Left lung (tissue), 14 donors: ENCODE measurements at places on chromosomes 16 and 17. TPM values are rescaled to one million over a fixed set of nuclear protein-coding genes. Genes with fewer than 3 reads are reported as not detected.

GRCh38 chr17:68441070-68441770 is 16.1 kb downstream of the WIPI1 start:
- no peaks in the 10 kb centered on the region for H3K27me3 ChIP-seq
- peaks cover 45% of the 10 kb centered on the region for H3K36me3 ChIP-seq
- peak overlapping the region; percentile 91 for H3K27ac ChIP-seq
- peaks cover 70% of the 10 kb centered on the region for H3K4me1 ChIP-seq

GRCh38 chr17:31629696-31630470 is 229.2 kb downstream of the COPRS start:
- no peak overlapping the region for H3K27ac ChIP-seq
- H3K27me3 ChIP-seq = peaks cover 3% of the 10 kb centered on the region
- DNase-seq = no peak
- H3K4me3 ChIP-seq = no peak overlapping the region
- no peaks in the 10 kb centered on the region for H3K36me3 ChIP-seq

LRRC46 gene
- 0.44 TPM for total RNA-seq

DNA sequence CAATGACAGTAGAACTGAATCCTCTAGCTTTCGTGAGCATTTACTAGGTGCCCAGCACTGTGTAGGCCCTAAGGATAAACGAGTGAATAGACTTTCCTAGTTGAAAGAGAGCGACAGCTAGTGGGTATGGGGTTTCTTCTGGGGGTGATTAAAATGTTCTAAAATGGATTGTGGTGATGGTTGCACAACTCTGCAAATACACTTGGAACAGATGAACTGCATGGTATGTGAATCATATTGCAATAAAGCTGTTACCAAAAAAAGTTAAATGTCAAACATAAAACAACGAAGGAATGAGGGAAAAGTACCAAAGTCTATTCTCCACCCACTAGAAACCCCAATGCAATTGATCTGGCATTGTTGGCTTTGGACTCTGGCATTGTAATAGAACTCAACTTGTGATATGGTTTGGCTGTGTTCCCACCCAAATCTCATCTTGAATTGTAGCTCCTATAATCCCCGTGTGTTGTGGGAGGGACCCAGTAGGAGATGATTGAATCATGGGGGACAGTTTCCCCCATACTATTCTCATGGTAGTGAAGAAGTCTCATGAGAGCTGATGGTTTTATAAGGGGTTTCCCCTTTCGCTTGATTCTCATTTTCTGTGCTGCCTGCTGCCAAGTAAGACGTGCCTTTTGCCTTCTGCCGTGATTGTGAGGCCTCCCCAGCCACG is 70.5 kb downstream of the MARF1 start:
- no peaks in the 10 kb centered on the region for H3K36me3 ChIP-seq
- peak overlapping the region; percentile 0 for H3K27ac ChIP-seq
- no peaks in the 10 kb centered on the region for H3K27me3 ChIP-seq
- peak; percentile 63 for DNase-seq

DNA sequence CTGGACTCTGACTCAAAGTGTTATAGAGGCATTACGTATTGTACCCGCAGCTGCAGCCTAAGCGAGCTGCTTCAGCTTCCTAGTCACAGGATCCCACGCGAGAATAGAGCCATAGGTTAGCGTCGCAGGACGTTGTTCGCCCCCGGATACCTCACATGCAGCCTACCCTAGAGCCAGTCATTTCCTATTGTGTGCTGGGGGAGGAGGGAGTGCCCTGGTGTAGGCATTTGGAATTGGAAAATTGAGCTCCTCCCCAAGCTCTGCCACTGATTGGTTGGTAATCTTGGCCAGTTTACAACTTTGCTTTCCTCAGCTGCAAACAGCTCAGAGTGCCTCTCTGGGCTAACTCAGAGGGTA is 530 bp downstream of the NAA60 start:
- peak overlapping the region; percentile 59 for H3K27ac ChIP-seq
- H3K27me3 ChIP-seq = no peaks in the 10 kb centered on the region
- H3K36me3 ChIP-seq = peaks cover 23% of the 10 kb centered on the region
- H3K4me1 ChIP-seq = peaks cover 22% of the 10 kb centered on the region

INCA1 gene
- total RNA-seq = 2.4 TPM

DNA sequence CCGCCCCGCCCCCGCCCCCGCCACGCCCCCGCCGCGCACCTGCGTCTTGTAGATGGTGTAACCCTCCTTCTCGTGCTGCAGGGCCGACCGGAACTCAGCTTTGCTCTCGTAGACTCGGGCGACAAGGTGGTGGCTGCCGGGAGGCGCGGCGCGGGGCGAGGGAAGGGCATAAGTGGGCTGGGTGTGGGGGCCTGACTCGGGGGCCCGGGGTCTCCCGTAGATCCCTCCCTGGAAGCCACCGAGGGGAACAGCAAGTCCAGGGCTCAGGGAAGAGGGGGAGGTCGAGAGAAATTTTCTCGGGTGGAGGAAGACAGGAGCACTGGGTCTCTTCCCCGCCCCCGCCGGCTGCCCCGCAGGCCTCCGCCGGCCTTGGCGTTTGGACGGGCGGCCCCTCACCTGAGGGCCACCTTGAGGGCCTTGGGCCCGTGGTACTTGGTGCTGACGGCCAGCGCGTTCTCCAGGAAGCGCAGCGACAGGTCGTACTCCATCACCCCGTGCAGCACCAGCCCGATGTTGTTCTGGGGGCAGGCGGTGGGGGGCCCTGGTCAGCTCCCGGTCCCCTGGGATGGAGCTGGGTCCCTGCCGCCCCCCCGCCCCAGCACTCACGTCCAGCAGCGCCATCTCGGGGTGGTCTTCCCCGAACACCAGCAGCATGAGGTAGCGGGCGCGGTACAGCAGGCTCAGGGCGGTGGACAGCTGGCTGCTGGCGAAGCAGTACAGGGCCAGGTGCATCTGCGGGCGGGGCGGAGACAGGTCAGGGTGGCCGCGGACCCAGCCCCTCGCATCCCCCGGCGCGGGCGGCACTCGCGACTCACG is 19.4 kb downstream of the CLUH start:
- no peak for DNase-seq
- H3K36me3 ChIP-seq = no peaks in the 10 kb centered on the region
- no peak overlapping the region for H3K4me3 ChIP-seq
- no peaks in the 10 kb centered on the region for H3K27me3 ChIP-seq

DNA sequence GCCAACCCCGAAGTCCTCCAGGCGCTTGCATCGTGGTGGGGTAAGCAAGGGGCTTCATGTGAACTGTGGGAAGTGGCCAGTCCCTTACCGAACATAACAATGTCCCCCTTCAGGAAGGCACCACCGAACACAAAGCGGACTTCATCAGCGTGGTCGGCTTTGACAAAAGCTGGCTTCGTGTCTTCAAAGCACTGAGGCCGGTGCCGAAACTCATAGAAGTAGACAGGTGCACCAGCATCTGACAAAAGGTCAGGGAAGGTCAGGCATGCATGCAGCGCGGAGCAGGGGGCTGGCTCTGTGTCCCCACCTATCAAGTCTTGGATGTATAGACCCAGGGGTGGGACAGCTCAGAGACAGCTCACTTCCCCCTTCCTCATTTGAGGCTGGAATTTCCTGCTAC is 16.6 kb upstream of the CES1 start:
- H3K27me3 ChIP-seq = peaks cover 32% of the 10 kb centered on the region
- no peak overlapping the region for H3K27ac ChIP-seq
- H3K4me1 ChIP-seq = no peaks in the 10 kb centered on the region
- no peaks in the 10 kb centered on the region for H3K36me3 ChIP-seq

- H3K27me3 ChIP-seq = no peaks in the 10 kb centered on the region
- no peak overlapping the region for H3K4me3 ChIP-seq
- no peaks in the 10 kb centered on the region for H3K36me3 ChIP-seq
- no peaks in the 10 kb centered on the region for H3K4me1 ChIP-seq
- H3K27ac ChIP-seq = no peak overlapping the region
- DNase-seq = peak; percentile 55
These were observed 53.1 kb downstream of the METRNL start for GRCh38 chr17:83132251-83133081.

GRCh38 chr17:33583518-33584417 is 290.7 kb upstream of the ASIC2 start:
- H3K27ac ChIP-seq = no peak overlapping the region
- no peak for DNase-seq
- H3K36me3 ChIP-seq = no peaks in the 10 kb centered on the region
- H3K27me3 ChIP-seq = no peaks in the 10 kb centered on the region
- no peaks in the 10 kb centered on the region for H3K4me1 ChIP-seq
- H3K4me3 ChIP-seq = no peak overlapping the region

DNA sequence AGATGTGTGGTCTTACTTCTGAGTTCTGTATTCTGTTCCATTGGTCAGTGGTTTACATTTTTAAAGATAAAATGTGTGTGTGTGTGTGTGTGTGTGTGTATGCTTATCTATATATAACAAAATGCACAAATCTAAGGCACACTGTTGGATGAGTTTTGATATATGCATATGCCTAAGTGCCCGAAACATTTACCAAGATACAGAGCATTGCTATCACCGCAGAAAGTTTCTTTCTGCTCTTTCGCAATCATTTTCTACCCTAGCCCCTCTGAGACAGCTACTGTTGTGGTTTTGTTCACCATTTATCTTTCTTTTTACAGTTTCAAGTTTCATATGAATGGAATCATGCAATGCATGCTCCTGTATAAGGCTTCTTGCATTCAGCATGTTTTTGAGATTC is 97.0 kb downstream of the MRTFB start:
- no peaks in the 10 kb centered on the region for H3K36me3 ChIP-seq
- H3K4me1 ChIP-seq = no peaks in the 10 kb centered on the region
- H3K27me3 ChIP-seq = no peaks in the 10 kb centered on the region
- DNase-seq = no peak

CARD14 gene
- 0.41 TPM for total RNA-seq

PRSS33 gene
- total RNA-seq = not detected

CMIP gene
- total RNA-seq = 50.8 TPM

PMP22 gene
- 165 TPM for total RNA-seq

- no peaks in the 10 kb centered on the region for H3K27me3 ChIP-seq
- no peak overlapping the region for H3K27ac ChIP-seq
- no peaks in the 10 kb centered on the region for H3K36me3 ChIP-seq
- no peak for DNase-seq
- peak overlapping the region; percentile 12 for H3K4me3 ChIP-seq
- peaks cover 22% of the 10 kb centered on the region for H3K4me1 ChIP-seq
These were observed 881 bp upstream of the LLGL1 start for GRCh38 chr17:18224387-18225120.

- no peak overlapping the region for H3K27ac ChIP-seq
- H3K4me1 ChIP-seq = no peaks in the 10 kb centered on the region
- H3K27me3 ChIP-seq = peaks cover 8% of the 10 kb centered on the region
- no peak overlapping the region for H3K4me3 ChIP-seq
These were observed 37.6 kb upstream of the DHRS7B start for GRCh38 chr17:21089145-21089544.

DNA sequence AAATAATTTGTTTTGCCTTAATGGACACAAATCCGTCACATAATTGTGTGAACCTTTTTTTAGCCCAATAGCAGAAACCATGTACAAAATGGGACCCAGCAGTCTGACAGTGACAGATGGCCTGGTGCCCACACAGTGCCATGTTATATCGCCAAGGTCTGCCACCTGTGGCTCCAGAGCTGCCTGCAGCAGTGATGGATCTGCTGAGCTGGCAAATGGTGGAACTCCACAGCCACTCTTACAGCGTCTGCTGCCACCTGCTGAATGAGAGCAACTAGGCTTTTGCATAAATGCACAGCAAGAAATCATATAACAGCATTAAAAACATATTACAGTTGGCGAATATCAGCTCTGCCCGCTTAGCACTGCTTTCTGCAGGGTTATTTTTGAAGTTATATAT is 59.4 kb downstream of the NUP93 start:
- no peak for DNase-seq
- no peak overlapping the region for H3K4me3 ChIP-seq
- no peak overlapping the region for H3K27ac ChIP-seq
- no peaks in the 10 kb centered on the region for H3K36me3 ChIP-seq
- H3K4me1 ChIP-seq = no peaks in the 10 kb centered on the region

DNA sequence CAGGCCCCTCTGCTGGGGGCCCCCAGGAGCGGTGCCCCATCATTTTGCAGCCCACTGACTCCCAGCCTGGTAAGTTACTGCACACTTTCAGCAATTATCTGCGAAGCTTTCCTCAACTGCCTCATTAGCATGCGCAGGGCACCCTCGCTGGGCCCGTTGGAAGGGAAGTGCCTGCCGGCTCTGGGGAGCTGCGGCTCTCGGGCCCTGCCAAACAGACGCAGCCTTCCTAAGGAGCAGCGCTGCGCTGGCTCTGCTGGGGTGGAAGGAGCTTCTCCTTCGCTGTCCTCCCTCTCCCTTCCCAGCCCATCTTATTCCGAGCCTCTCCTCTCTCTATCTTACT is 71.0 kb downstream of the RBBP6 start:
- no peaks in the 10 kb centered on the region for H3K36me3 ChIP-seq
- DNase-seq = peak; percentile 78
- peaks cover 59% of the 10 kb centered on the region for H3K27me3 ChIP-seq
- H3K4me1 ChIP-seq = peaks cover 2% of the 10 kb centered on the region

- no peaks in the 10 kb centered on the region for H3K27me3 ChIP-seq
- H3K4me3 ChIP-seq = no peak overlapping the region
- H3K27ac ChIP-seq = peak overlapping the region; percentile 87
- DNase-seq = no peak
- peaks cover 71% of the 10 kb centered on the region for H3K36me3 ChIP-seq
- peaks cover 83% of the 10 kb centered on the region for H3K4me1 ChIP-seq
These were observed 2.7 kb upstream of the UNC13D start for GRCh38 chr17:75846692-75847613.

DNA sequence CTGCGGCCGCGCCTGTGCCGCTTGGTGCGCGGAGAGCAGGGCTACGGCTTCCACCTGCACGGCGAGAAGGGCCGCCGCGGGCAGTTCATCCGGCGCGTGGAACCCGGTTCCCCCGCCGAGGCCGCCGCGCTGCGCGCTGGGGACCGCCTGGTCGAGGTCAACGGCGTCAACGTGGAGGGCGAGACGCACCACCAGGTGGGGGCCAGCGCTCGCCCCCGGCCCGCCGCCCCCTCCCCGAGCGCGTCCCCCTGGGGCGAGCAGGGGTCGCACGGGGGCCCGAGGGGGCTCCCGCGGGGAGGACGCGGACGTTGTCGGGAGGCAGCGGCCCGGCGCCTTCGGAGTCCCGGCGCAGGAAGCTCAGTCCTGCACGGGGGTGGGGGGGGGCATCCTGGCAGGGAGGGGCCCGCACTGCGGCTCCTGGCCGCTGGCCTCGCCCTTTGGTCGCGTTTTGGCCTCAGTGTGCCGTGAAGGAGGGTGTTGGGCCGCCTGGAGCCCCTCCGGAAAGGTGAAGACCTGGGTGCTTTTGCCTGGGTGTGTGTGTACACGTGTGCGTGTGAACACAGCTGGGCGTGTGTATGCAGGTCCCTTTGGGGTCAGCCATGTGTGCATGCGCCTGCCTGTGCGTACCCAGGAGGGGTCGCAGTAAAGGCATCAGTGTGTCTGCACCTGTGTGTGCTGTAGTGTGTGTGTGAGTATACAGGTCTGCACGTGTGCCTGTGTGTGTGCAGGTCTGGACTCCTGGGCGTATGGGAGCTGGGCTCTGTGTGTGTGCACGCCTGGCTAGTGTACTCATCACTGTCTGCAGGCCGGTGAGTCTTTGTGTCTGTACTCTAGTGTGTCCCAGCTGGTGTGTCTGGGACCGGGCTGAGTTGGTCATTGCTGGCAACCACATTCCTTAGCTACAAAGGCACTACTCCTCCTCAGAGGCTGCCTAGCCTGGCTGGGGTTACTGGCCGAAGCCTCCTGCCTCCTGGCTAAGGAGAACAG is 615 bp downstream of the NHERF2 start:
- no peaks in the 10 kb centered on the region for H3K27me3 ChIP-seq
- H3K4me1 ChIP-seq = peaks cover 74% of the 10 kb centered on the region
- peak; percentile 80 for DNase-seq

GRCh38 chr17:69326377-69327059 is 415 bp downstream of the ABCA5 start:
- H3K4me3 ChIP-seq = peak overlapping the region; percentile 70
- H3K27me3 ChIP-seq = no peaks in the 10 kb centered on the region
- H3K4me1 ChIP-seq = peaks cover 5% of the 10 kb centered on the region
- H3K36me3 ChIP-seq = no peaks in the 10 kb centered on the region
- H3K27ac ChIP-seq = peak overlapping the region; percentile 87
- DNase-seq = peak; percentile 33
